ENCODE measurements at places on chromosomes 6 and 20.

- no peak for DNase-seq
These were observed 62.1 kb upstream of the RBM24 start for GRCh38 chr6:17219098-17219497.

DNA sequence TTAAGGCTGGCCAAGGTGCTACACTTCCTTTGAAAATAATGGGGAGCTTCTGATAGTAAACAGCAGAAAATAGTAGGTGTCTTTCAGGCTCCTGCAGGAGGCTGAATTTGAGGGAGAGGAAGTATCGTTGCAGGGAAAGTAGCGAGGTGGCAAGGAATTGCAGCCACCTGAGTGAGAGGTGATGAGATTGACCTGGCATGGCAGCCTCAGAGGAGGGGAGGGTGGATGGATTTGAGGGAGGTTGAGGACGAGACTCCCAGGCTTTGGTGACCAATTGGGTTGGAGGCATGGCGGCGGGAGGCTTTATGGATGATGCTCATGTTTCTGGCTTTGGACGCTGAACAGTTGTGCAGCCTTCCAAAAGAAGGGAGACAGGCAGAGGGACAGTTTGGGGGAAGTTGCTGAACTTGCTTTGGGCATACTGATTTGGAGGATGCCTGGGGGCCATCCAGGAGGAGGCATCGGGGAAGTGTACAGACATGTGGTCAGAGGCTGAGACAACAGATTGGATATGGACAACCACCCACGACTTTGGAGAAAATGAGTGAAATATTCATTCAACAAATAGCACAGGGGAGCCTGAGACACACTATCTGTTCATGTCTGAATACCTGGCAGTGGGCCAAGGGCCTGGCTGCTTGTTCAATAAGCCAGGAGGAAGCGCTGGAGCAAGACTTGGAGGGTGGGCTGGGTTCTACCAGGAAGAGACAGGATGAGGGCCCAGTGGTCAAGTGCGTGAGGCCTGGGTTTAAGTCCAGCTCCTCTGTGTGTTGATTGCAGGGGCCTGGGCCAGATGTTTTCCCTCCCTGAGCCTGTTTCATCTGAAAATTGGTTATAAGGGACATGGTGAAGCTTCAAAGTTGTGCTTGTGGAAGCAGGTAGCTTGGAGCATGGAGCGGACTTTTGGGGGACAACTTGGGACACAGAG is 113.2 kb downstream of the CEBPB start:
- DNase-seq = no peak

DNA sequence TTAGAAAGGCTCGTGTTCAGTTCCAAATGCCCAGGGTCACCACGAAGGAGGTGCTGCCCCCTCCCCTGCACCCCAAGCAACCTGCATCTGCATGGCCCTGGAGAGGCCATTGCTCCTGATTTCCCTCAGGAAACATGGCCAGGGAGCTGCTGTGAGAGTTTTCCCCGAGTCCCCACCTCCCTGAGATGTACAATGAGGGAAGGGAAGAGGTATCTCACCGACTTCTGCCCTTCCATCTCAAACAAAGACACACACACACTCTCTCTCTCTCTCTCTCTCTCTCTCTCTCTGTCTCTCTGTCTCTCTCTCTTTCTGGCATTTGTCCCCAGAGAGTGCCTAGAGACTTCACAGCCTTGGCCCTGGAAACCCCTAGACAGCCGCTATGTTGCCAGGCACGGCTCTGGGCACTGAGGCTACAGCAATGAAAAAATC is 120.4 kb downstream of the MRPL14 start:
- no peak for DNase-seq

GRCh38 chr6:139174961-139175360 is 40.1 kb downstream of the HECA start:
- DNase-seq = no peak

DNA sequence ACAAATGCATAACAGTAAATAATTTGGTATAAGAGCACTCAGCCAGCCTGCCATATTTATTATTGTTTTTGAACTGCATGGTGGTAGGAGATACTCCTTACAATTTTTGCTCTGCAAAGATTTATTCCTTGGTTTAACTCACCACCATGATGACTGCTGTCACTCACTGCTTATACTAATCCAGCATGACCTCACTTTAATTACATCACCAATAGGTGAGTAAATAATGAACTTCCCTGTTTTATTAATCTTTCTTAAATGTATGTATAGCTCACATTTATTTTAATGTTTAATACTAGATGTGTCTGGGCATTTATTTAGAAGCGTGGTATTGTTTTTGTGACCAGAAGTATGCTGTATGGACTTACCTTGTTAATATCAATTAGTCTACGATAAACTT is 12.8 kb upstream of the TP53TG5 start:
- no peak for DNase-seq

- no peak for DNase-seq
These were observed 26.3 kb downstream of the ADGRG6 start for GRCh38 chr6:142328070-142328469.

GRCh38 chr6:27755768-27756167 is 156.4 kb downstream of the OR2B2 start:
- DNase-seq = no peak

DNA sequence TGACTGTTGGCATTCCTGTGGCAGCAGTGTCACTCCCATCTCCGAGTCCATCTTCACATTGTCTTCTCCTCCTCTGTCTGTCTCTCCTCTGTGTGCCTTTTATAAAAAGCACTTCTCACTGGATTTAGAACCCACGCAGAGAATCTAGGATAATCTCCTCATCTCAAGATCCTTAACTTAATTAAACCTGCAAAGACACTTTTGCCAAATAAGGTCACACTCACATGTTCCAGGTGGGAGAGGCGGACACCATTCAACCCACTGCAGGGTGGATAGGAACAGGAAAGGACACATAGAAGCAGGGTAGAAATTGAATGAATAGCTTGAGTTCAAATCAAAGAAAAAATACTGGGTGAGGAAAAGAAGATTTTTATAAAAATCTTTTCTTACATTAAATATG is 292.5 kb downstream of the PHACTR1 start:
- DNase-seq = no peak

DNA sequence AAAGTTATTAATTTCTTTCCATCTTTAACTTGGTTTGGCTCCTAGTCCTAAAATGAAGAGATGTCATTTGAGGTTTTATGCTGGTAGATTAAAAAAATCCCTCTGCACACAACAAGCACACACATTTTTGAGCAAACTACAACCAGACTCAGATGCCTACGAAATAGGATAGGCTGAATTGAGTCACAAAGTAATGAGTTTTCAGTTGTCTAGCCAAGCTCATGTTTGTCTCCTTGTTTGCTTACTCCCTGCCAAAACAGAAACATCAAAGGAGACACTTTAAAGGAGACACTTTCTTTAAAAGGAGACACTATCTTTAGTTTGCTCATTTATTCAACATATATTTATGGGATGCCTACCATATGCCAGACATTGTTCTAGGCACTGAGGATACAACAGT is 56.2 kb downstream of the TPBG start:
- DNase-seq = no peak

All from Panc1 (cell line).